ENCODE measurements at places on chromosomes 13 and 19. TPM values are rescaled to one million over a fixed set of nuclear protein-coding genes. Genes with fewer than 3 reads are reported as not detected.

DNA sequence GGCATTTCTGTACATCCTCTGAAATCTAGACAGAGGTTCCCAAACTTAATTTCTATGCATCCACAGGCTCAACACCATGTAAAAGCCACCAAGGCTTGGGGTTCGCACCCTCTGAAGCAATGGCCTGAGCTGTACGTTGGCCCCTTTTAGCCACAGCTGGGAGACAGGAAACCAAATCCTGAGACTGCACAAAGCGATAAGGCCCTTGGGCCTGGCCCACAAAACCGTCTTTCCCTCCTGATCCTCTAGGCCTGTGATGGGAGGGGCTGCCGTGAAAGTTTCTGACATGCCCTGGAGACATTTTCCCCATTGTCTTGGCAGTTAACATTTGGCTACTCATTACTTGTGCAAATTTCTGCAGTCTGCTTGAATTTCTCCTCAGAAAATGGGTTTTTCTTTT is 766.4 kb downstream of the GPC5 start:
- no peak for DNase-seq
- no peaks in the 10 kb centered on the region for H3K27me3 ChIP-seq
- H3K27ac ChIP-seq, result no peak overlapping the region
- no peaks in the 10 kb centered on the region for H3K36me3 ChIP-seq

- no peaks in the 10 kb centered on the region for H3K36me3 ChIP-seq
- DNase-seq, result no peak
- peak overlapping the region; percentile 14 for H3K4me3 ChIP-seq
- H3K4me1 ChIP-seq, result peaks cover 4% of the 10 kb centered on the region
- no peak overlapping the region for H3K27ac ChIP-seq
- no peaks in the 10 kb centered on the region for H3K27me3 ChIP-seq
Observed at GRCh38 chr19:12749938-12750521, 1.6 kb upstream of the BEST2 start.

DNA sequence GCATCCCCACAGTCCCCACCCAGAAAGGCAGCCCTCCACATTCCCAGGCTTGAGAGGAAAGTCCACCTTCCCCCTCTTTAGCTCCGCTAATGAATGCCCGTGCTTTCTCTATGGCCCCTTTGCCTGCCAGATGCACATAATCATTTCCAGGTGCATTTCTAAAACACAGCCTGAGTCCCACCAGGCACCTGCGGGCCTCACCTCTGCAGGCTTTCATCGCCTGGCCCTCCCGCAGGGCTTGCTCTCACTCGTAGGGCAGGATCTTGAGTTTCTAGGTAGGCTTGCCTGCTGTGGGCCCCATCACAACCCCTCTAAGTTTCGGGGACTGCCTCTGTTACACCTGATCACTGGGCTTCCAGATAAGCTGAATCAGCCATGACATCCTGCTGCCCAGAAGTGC is 173.6 kb downstream of the ZNF536 start:
- DNase-seq, result no peak
- no peaks in the 10 kb centered on the region for H3K4me1 ChIP-seq
- peaks cover 13% of the 10 kb centered on the region for H3K27me3 ChIP-seq
- no peaks in the 10 kb centered on the region for H3K36me3 ChIP-seq
- no peak overlapping the region for H3K4me3 ChIP-seq
- H3K27ac ChIP-seq, result no peak overlapping the region

DNA sequence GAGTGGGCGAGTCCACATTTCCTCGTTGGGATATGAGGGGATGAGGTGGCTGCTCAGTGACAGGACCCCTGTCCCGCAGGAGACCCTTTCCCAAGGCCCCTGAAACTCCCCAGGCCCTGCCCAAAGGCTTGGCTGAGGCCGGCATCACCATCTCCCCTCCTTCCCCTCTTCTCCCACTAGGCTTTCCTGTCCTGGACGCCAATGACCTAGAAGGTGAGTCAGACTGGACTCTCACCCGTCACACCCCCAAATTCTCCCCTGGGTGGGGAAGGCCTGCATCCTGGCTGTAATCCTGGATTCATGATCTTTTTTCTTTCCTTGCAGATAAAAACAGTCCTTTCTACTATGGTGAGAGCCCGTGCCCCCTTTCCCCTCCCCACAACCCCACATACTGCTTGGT is 5.3 kb downstream of the FXYD3 start:
- 0 out of 2 replicates have a peak, but pooled peaks cover 2% of the 10 kb centered on the region for H3K27me3 ChIP-seq
- no peak overlapping the region for H3K27ac ChIP-seq
- H3K36me3 ChIP-seq, result no peaks in the 10 kb centered on the region
- H3K4me1 ChIP-seq, result peaks cover 8% of the 10 kb centered on the region
- no peak overlapping the region for H3K4me3 ChIP-seq

GRCh38 chr13:72383646-72384045 is 343.8 kb downstream of the MZT1 start:
- DNase-seq, result no peak
- no peaks in the 10 kb centered on the region for H3K27me3 ChIP-seq
- H3K36me3 ChIP-seq, result no peaks in the 10 kb centered on the region
- no peak overlapping the region for H3K4me3 ChIP-seq
- no peak overlapping the region for H3K27ac ChIP-seq

GRCh38 chr19:12137221-12137940 is 2.8 kb downstream of the ZNF20 start:
- H3K4me1 ChIP-seq, result peaks cover 5% of the 10 kb centered on the region
- no peak overlapping the region for H3K27ac ChIP-seq
- no peak for DNase-seq
- H3K4me3 ChIP-seq, result no peak overlapping the region
- H3K36me3 ChIP-seq, result peaks cover 13% of the 10 kb centered on the region
- no peaks in the 10 kb centered on the region for H3K27me3 ChIP-seq

DNA sequence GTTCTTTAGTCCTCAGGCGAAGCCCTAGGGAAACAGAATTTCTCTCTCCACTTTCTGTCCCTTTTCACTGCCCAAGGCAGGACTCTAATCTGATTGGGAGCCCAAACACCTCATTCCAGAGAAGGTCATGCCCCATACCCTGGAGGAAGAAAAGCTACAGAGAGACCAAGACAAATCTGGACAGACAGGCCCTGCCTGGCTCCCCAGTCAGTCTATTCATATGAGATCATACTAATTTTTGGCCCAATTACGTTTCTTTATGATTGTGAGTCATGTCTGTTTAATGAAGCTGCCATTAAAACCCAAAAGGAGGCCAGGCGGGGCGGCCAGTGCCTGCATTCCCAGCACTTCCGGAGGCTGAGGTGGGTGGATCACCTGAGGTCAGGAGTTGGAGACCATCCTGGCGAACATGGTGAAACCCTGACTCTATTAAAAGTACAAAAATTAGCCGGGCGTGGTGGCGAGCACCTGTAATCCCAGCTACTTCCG is 3.3 kb upstream of the AP3D1 start:
- no peaks in the 10 kb centered on the region for H3K27me3 ChIP-seq
- peaks cover 5% of the 10 kb centered on the region for H3K36me3 ChIP-seq
- H3K27ac ChIP-seq, result no peak overlapping the region
- DNase-seq, result no peak
- H3K4me3 ChIP-seq, result no peak overlapping the region

DNA sequence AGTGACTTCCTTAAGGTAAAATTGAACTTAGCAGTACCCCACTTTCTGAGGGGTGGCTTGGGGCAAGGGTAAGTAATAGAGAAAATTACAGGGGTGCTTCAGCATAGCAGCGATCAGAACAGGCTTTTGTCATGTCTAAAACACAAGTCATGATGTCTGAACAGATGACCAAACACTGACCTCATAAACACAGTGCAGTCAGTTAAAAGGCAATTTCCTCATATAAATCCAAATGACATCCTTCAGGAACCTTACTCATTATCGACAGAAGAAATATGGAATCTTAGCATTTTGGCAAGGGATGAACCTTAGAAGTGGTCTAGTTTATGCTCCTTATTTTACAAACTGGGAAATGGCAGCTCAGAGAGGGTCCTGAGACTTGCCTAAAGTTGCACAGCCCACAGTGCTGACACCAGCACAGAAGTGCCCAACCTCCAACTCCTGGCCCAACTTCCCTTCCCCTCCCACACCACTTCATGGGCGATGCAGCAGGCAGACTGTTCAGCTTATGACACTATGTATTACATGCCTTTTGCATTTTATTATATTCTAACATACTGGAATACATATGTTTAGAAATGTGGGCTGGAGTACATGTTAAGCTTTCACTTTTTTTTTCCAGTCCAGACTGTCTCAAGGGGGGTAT is 3.6 kb downstream of the GJA3 start:
- H3K36me3 ChIP-seq, result no peaks in the 10 kb centered on the region
- H3K27ac ChIP-seq, result no peak overlapping the region
- peaks cover 5% of the 10 kb centered on the region for H3K4me1 ChIP-seq
- H3K4me3 ChIP-seq, result no peak overlapping the region
- no peak for DNase-seq

GRCh38 chr13:97116754-97117153 is 105.4 kb upstream of the MBNL2 start:
- H3K27ac ChIP-seq, result peak overlapping the region; percentile 98
- no peak overlapping the region for H3K4me3 ChIP-seq
- peaks cover 66% of the 10 kb centered on the region for H3K4me1 ChIP-seq
- no peaks in the 10 kb centered on the region for H3K36me3 ChIP-seq
- no peaks in the 10 kb centered on the region for H3K27me3 ChIP-seq

DNA sequence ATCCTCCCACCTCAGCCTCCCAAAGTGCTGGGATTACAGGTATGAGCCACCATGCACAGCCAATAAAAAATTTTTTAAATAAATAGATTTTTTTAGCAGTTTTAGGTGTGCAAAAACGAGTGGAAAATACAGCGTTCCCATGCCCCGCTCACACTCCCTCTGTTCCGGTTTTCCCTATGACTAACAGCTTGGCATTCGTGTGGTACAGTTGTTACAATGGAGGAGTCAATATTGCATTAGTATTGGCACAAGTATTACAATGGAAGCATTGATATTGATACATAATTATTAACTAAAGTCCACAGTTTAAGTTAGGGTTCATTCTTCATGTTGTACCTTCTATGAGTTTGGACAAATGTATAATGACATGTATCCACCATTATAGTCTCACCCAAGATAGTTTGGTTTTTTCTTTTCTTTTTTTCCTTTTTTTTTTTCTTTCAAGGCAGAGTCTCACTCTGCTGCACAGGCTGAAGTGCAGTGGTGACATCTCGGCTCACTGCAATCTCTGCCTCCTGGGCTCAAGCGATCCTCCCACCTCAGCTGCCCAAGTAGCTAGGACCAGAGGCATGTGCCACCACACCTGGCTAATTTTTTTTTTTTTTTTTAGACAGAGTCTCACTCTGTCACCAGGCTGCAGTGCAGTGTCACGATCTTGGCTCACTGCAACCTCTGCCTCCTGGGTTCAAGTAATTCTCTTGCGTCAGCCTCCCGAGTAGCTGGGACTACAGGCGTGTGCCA is 15.4 kb upstream of the RAB20 start:
- DNase-seq, result no peak
- H3K27ac ChIP-seq, result no peak overlapping the region
- no peaks in the 10 kb centered on the region for H3K27me3 ChIP-seq
- no peak overlapping the region for H3K4me3 ChIP-seq

DNA sequence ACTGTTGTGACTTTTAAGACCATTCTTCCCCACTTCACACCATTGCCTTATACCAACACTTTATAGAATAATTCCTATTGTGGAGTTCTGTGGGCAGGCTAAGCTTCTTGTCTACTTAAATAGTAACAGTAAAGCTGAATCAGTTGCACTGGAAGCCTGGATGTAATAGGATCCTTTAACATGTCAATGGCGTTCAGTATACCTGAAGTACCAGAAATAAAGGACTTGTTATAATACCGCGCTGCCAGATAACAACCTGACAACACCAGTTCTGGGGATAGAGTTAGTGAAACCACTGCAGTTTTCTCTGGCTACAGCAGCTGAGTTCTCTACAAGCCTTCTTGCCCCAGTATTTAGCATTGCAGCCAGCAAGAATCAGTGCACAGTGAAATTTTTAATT is 52.0 kb upstream of the TNFRSF19 start:
- DNase-seq, result no peak
- no peaks in the 10 kb centered on the region for H3K36me3 ChIP-seq
- H3K27me3 ChIP-seq, result peaks cover 8% of the 10 kb centered on the region
- H3K4me1 ChIP-seq, result no peaks in the 10 kb centered on the region
- no peak overlapping the region for H3K4me3 ChIP-seq

DNA sequence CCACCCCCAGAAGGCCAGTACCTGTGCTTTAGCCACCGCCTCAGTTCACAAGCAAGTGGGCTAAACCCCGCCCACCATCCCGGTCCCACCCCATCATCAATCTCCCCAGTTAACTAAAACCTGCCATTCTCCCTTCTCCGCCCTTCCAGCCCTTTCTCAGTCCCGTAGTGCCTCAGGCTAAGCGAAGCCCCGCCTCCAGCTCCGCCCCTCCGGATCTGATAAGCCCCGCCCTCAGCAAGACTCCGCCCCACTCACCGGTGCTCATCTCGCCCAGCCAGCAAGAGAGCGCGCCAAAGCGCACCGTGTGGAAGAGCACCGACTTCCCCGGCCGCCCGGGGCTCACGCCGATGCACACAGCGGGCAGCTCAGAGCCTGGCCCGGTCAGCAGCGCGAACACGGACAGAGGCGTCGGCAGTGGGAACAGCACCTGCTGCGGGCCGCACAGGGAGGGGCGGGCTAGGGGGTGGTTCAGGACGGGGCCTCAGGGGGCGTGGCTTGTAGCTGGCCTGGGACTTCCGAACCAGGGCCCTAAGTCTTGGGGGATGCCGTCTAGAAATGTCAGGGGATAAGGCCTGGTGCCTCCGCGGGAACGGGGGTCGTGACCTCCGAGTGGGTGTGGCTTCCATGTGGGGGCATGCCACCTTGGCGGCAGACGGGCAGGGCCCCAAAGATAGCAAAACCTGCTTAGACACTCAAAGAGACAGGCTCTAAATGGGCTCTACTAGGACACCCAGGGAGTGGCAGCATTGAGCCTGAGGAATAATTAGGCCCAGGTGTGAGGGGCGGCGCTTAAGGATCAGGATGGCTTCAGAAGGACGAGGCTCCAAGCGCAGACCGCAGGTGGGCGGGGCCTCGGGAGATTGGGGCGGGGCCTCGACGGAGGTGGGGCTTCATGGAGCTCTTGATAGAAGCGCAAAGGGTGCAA is 21.4 kb downstream of the MAP4K1 start:
- no peak overlapping the region for H3K27ac ChIP-seq
- no peaks in the 10 kb centered on the region for H3K27me3 ChIP-seq
- DNase-seq, result peak; percentile 76
- H3K36me3 ChIP-seq, result no peaks in the 10 kb centered on the region
- H3K4me1 ChIP-seq, result no peaks in the 10 kb centered on the region
- peak overlapping the region; percentile 32 for H3K4me3 ChIP-seq

- H3K27ac ChIP-seq, result peak overlapping the region; percentile 93
- H3K27me3 ChIP-seq, result no peaks in the 10 kb centered on the region
- no peak for DNase-seq
Observed at GRCh38 chr13:27170516-27171243, 931 bp downstream of the USP12 start.

GRCh38 chr19:19480688-19481087 is 34.7 kb downstream of the TSSK6 start:
- peaks cover 7% of the 10 kb centered on the region for H3K4me1 ChIP-seq
- H3K36me3 ChIP-seq, result no peaks in the 10 kb centered on the region
- H3K27me3 ChIP-seq, result no peaks in the 10 kb centered on the region

GRCh38 chr13:83386609-83387008 is 495.7 kb downstream of the SLITRK1 start:
- H3K4me3 ChIP-seq, result no peak overlapping the region
- no peaks in the 10 kb centered on the region for H3K4me1 ChIP-seq
- H3K36me3 ChIP-seq, result no peaks in the 10 kb centered on the region
- no peak for DNase-seq
- H3K27ac ChIP-seq, result no peak overlapping the region
- no peaks in the 10 kb centered on the region for H3K27me3 ChIP-seq

- H3K27me3 ChIP-seq, result no peaks in the 10 kb centered on the region
- H3K4me1 ChIP-seq, result peaks cover 30% of the 10 kb centered on the region
- peak overlapping the region; percentile 78 for H3K27ac ChIP-seq
- no peaks in the 10 kb centered on the region for H3K36me3 ChIP-seq
Observed at GRCh38 chr19:8004723-8005513, 523 bp downstream of the ELAVL1 start.

Gene PSG1
- total RNA-seq, result not detected

Gene EXOC3L2
- total RNA-seq, result 0.08 TPM

Gene MLLT1
- 58.3 TPM for total RNA-seq

Gene PIH1D1
- 78.5 TPM for total RNA-seq

Gene FXYD3
- not detected for total RNA-seq

Gene ZNF552
- total RNA-seq, result 7.5 TPM

Gene ZNF28
- 26.7 TPM for total RNA-seq

Gene IGFL1
- not detected for total RNA-seq

Gene ICAM5
- 19.5 TPM for total RNA-seq
